ENCODE measurements at places on chromosomes 1 and 21. TPM values are rescaled to one million over a fixed set of nuclear protein-coding genes. Genes with fewer than 3 reads are reported as not detected.

DNA sequence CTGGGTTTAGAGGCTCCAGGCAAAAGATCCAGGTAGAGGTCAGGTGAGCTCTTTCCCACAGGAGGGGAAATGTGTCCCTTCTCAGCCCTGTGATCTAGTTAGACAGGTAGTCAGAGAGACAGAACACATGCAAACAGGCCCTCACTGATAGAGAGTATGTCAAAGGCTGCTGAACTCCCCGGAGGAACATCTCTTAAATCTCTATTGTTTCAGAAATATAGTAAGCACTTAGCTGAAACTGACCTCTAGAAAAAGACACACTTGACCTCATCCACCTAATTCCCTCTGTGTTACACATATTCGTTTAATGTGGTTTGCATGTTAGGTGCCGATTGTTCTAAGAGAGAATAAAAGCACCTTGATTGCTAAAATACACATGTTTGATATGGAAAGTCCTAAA is 23.3 kb downstream of the SUSD4 start:
- no peak for DNase-seq

DNA sequence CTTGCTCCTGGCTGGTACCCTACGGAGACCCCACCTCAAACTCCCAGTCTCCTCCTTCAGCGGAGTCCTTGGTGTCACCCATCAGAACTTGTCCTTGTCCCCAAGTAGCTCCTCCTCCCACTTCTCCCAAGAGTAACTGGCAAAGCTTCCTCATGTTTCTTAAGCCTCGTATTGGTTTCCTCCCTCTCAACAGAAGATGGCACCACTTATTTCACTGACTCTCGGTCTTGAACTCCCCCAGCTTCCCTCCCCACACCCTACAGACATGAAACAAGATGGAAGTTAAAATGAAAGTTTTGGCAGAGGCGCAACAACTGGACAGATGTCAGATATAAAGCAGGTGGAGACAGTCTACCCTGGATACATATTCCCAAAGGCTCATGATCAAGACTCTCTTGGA is 13.4 kb downstream of the RAB7B start:
- no peak for DNase-seq

- no peak for DNase-seq
Measured at GRCh38 chr1:45669859-45670655, 16.3 kb downstream of the GPBP1L1 start.

Gene AMY1A
- total RNA-seq = not detected

Gene CPTP
- 8.7 TPM for total RNA-seq

Gene CRYBG2
- 15.4 TPM for total RNA-seq

Gene AIRE
- 0.30 TPM for total RNA-seq

Gene ZNF593
- 10.0 TPM for total RNA-seq

All from skin of body (tissue), 3 donors.